ENCODE measurements at places on chromosomes 16 and 17.
A peak's percentile ranks its signal among the peaks of the same experiment; 100 is the strongest.

- DNase-seq = peak; percentile 48
Measured at GRCh38 chr17:17859909-17860765, 23.4 kb upstream of the SREBF1 start.

- no peak for DNase-seq
Measured at GRCh38 chr16:30925995-30926811, 2.8 kb downstream of the FBXL19 start.

- DNase-seq = no peak
Measured at GRCh38 chr17:68612923-68613292, 11.7 kb upstream of the FAM20A start.

DNA sequence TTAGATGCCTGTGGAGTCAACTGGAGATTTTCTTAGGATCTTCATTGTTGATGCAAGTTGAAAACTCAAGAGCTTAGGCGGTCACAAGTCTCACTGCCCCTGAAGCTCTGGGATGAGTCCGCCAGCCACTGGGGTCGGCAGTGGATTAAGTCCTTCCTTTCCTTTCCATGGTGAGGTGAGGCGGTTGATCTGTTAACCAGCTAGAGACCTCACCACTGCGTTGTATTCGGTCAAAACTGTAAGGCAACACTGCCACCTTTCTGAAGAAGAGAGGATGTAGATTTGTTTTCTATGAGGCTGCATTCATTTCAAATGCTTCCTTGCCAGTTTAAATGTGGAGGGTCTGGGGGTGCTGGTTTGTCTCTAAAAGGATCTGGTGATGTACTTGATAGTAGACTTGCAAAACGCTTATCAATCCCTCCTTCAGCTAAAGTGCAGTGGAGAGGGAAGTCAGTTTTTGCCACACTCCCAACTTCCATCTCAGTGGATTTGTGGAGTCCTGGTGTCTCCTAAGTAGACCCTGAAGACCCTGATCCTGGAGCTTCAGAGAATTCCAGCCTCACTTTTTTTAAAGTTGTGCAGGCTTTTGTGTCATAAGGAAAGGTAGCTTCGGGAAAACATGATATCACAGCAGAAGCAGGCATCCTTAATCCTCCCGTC, 1.7 kb downstream of the MYOCD start:
- DNase-seq = no peak

DNA sequence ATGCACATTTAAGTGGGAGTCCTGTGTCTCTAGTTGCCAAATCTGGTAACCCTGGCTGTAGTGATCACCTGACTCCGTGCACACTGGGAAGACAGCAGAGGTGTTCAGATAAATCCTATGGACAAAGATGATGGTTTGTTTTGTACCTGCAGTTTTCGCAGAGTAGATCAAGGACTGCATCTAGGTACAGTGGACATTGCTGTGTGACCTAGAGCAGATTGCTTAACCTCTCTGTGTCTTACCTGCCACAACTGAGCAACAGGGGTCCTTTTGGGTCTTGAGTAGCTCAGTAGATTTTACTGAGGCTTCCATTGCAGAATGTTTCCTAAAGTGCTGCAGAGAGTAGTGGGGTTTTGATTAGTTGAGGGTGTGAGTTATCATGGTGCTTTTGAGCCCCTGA, 160.8 kb downstream of the SHISA9 start:
- no peak for DNase-seq

DNA sequence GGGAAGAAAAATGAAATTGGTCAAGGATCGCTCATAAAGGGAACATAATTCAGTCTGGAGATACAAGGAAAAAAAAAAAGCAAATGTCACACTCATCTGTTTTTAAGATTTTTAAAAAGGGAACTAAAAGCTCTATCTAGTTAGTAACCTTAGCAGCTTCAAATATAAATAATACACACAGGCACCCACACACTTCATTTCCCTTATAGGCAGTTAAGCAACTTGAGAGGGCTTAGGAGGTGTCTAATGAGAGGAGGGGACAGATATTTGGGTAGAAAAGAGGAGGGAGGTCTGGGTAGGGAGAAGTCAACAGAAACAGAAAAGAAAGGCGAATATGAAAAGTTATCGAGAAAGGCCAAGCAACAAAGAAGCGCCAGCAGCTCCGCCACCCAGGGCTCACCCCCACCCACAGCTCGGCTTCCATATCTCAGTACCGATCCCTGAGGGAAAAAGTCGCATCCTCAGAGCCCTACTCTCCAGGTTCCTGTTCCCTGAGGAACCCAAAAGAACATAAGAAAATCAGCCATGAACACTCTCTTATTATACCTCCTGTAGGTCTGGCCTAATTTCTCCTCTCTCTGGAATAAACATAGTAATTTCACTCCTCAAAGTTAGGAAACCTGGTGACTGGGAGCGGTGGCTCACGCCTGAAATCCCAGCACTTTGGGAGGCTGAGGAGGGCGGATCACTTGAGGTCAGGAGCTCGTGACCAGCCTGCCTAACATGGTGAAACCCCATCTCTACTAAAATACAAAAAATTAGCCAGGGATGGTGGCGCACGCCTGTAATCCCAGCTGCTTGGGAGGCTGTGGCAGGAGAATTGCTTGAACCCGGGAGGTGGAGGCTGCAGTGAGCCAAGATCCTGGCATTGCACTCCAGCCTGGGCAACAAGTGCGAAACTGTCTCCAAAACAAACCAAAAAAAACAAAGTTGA, 69.6 kb upstream of the RCVRN start:
- DNase-seq = no peak

DNA sequence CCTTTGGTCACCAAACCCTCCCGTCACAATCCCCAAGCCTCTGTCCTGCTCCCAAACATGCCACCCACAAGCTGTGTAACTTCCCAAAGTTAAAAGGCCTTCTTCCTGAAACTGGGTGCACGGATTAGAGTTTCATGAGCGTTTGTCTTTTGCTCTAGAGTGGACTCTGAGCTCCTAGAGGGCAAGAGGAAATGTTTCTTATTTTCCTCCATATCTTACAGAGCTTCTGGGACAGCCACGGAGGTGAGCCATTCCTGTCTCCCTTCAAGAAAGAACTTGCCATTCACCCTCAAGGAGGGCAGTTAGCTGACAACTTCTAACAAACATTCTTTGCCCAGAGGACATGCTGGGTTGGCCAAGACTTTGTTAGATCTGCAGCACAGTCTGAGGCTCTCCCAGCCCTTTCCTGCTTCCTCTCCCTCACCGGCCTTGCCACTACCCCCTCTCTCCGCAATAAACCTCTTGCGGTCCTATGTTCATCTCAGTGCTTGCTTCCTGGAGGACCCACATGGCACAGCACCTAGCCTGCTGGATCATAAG, 2.6 kb upstream of the MYCBPAP start:
- no peak for DNase-seq

DNA sequence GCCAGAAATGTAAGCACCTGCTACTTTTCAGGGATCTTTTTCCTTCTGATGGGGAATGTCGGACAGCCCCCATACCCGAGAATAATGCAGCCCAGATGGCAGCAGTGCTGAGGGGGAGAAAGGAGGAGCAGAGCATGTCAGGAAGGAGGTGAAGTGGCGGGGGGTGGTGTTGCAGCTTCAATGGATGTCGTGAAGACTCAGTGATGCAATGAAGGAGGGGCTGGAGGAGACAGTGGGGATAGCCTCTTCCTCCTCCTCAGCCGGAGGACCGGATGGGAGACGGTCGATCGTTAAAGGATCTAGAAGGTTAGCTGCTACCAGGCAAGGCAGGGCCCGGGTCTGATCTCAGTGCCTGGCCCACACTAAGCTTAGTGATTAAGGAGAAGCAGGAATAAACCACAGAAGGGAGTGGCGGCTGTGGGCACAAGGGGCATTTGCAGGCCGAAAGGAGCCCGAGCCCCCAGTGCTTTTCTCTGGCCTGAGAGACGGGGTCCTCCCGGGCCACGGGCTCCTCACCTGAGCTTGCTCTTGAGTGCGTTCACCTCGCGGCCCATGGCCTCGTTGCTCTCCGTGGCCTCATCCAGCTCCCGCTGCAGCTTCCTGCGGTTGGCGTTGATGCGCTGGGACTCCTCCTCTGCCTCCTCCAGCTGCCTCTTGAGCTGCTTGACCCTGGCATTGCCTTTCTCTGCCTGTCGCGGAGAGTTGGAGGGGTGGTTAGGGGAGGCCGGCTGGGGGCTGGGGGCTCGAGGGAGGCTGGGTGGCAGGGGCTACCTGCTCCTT, 64.5 kb downstream of the NDE1 start:
- DNase-seq = no peak

DNA sequence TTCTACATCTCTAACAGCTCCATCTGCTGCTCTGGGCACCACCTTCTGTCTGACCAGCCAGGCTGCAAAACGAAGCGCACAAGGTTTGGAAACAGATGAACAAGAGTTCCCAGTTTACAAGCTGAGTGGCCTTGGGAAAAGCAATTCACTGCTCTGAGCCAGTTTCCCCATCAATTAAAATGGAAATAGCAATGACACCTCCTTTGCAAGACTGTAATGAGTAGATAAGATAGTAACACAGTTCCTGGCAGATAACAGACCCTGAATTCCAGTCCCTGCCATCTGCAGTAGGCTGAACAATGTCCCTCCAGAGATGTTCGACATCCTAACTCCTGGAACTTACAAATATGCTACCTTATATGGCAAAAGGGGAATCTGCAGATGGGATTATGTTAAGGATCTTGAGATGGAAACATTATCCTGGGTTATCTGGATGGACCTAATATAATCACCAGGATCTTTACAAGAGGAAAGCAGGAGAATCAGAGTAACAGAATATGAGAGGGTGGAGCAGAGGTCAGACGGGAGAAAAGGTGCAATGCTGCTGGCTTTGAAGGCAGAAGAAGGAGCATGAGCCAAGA, 27.9 kb downstream of the CPPED1 start:
- DNase-seq = no peak

DNA sequence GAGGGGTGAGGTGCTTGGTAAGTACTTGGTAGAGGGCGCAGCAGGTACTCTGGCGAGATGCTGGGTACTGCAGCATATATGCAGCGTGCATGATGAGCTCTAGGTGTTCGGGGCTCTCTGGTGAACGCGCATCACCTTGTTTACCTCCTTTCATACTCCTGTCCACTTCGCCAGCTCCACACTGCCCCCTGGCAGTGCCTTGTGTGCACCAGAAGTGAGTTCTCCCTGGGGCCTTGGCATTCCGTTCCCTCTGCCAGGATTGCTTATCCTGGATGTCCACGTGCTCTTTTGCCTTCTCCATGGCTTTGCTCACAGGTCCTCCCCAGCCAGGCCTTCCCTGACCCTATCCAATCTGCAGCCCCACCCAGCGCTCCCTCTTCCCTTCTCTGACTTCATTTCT, 154.2 kb downstream of the MRM1 start:
- DNase-seq = peak; percentile 4

DNA sequence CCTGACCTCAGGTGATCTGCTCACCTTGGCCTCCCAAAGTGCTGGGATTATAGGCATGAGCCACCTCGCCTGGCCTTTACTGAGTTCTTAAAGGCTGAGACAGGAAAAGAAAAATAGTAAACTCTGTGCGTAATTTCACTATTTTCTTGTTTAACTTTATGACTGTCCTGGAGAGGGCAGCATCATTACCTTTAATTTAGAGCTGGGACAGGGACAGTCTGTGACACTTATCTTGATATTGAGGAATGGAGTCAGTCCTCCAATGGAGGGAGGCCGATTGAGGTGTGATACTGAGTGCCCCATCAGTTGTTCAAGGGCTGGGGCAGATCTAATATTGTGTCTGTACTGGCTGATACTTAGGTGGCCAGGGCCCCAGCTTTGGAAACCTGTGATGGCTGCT, 21.5 kb upstream of the SPN start:
- DNase-seq = no peak

DNA sequence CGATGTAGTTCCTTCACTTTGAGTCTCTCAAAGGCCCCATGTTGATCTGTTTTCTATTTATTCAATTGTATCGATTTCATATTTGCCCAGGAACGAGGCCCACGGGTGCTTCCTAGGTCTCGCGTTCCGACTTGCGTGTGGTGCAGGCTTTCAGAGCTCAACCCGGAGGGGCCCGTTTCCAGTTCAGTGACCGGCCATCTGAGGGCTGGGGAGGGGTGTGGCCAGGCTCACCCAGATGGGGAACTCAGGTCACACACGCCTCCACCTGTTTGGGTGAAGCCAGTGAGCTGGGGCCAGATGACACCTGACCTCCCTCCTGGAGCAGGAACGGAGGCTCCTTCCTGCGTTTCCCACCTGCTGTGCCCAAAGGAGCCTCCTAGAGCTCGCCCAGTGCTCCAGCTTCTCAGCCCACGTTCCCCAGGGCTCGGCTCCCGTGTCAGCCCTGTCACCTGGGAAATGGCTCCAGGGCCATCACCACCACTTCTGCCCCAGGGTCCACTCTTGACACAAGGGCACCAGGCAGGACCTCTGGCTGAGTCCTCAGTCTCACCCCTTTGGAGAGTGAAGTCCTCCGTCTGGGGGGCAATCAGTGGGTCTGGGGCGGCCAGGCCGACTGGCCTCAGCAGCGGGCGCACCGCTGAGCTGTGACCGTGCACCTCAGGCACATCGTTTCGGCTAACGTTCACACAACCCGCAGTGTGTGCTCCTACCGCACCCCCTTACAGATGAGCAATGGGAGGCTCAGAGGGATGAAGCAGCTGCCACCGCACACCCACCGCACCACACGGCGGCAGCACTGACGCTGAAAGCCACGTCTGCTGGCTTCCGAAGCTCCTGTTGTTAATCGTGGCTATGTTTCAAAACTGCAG, 18.0 kb downstream of the FOXF1 start:
- no peak for DNase-seq

DNA sequence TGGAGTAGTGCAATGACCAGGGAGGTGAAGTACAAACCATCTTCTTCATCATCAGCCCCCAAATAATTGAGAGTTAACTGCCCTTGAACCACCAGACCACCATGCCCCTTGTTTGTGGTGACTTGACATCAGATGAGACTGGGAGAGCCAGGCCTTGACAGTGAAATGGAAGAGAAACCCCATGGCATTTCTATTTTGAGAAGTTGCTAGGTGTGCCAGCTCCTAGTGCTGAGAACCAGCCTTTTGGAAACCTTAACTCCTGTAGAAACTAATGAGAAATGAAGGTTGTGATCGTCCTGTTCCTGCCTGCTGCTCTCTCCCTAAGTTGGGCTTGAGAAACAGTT, 2.8 kb downstream of the TMEM94 start:
- DNase-seq = no peak

GRCh38 chr17:33509331-33509730, 216.2 kb upstream of the ASIC2 start:
- no peak for DNase-seq

- DNase-seq = no peak
Measured at GRCh38 chr17:78918979-78919378, 6.2 kb downstream of the TIMP2 start.

DNA sequence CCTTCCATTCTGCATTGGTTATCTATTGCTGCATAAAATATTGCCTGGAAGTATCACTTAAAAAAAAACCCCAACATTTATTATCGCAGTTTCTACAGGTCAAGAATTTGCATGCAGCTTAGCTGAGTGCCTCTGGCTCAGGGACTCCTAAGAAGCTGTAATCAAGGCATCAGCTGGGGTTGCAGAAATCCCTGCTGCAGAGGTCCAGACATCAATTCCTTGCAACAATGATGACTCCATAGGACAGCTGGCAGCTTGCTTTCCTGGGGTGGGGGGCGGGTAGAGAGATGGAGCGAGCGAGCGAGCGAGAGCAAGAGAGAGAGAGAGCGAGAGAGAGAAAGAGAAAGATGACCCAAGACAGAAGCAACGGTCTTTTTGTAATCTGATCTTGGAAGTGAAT, 308.1 kb downstream of the HAPSTR1 start:
- no peak for DNase-seq
